IMR-90 (cell line): ENCODE measurements at places on chromosomes 1 and 21. TPM values are rescaled to one million over a fixed set of nuclear protein-coding genes. Genes with fewer than 3 reads are reported as not detected.

Gene ESRRG
- total RNA-seq, result 0.54 and 0.56 TPM in 2 replicates

Gene LRRC8C
- 12.9 and 15.3 TPM in 2 replicates for total RNA-seq

Gene RBM11
- under 0.01 and 0.18 TPM in 2 replicates for total RNA-seq

Gene GLRX2
- 2.0 and 12.8 TPM in 2 replicates for total RNA-seq

Gene MPL
- not detected in 2 replicates for total RNA-seq

Gene LRRC39
- 0.36 and 0.56 TPM in 2 replicates for total RNA-seq

Gene IL24
- under 0.01 and 0.18 TPM in 2 replicates for total RNA-seq

Gene S100A7
- total RNA-seq, result not detected in 2 replicates

Gene ADAM30
- total RNA-seq, result not detected in 2 replicates

Gene EFNA3
- total RNA-seq, result 0.56 and 0.72 TPM in 2 replicates

Gene SLC41A1
- total RNA-seq, result 6.3 and 6.7 TPM in 2 replicates

Gene ODF2L
- 10.4 and 20.0 TPM in 2 replicates for total RNA-seq

Gene MR1
- total RNA-seq, result 5.0 and 6.1 TPM in 2 replicates

Gene HES3
- not detected in 2 replicates for total RNA-seq

Gene PGLYRP4
- total RNA-seq, result not detected in 2 replicates

Gene TSSK3
- total RNA-seq, result not detected in 2 replicates

Gene LEPROT
- 21.0 and 37.2 TPM in 2 replicates for total RNA-seq

Gene UMODL1
- total RNA-seq, result not detected in 2 replicates

Gene APCS
- not detected in 2 replicates for total RNA-seq

Gene NBPF6
- not detected in 2 replicates for total RNA-seq

Gene C1orf141
- not detected in 2 replicates for total RNA-seq

Gene POFUT2
- total RNA-seq, result 18.8 and 23.9 TPM in 2 replicates

Gene CCDC185
- total RNA-seq, result not detected in 2 replicates

Gene IL20
- total RNA-seq, result not detected in 2 replicates

Gene SUCO
- total RNA-seq, result 21.5 and 31.7 TPM in 2 replicates

Gene AMY2B
- total RNA-seq, result 0.72 and 1.1 TPM in 2 replicates

Gene CA6
- total RNA-seq, result not detected in 2 replicates

Gene ECM1
- total RNA-seq, result 17.2 and 20.1 TPM in 2 replicates

Gene CGN
- 0.28 and 0.36 TPM in 2 replicates for total RNA-seq

Gene OMA1
- 5.9 and 11.9 TPM in 2 replicates for total RNA-seq

Gene SLC1A7
- not detected in 2 replicates for total RNA-seq

Gene ACBD3
- total RNA-seq, result 59.7 and 95.3 TPM in 2 replicates

Gene VSIG8
- not detected in 2 replicates for total RNA-seq

Gene GPA33
- total RNA-seq, result not detected in 2 replicates

Gene ZBTB8B
- total RNA-seq, result not detected in 2 replicates

Gene CAPN9
- total RNA-seq, result not detected in 2 replicates

Gene CCDC181
- 0.28 TPM in 1 of 2 replicates, not detected in the other for total RNA-seq

Gene RIMS3
- total RNA-seq, result 0.28 and 0.36 TPM in 2 replicates

Gene RNPC3
- total RNA-seq, result 2.5 and 3.8 TPM in 2 replicates

Gene ZNF644
- 45.3 and 66.7 TPM in 2 replicates for total RNA-seq
